Liver (tissue), 10 donors: ENCODE measurements at places on chromosomes 12 and 14.

DNA sequence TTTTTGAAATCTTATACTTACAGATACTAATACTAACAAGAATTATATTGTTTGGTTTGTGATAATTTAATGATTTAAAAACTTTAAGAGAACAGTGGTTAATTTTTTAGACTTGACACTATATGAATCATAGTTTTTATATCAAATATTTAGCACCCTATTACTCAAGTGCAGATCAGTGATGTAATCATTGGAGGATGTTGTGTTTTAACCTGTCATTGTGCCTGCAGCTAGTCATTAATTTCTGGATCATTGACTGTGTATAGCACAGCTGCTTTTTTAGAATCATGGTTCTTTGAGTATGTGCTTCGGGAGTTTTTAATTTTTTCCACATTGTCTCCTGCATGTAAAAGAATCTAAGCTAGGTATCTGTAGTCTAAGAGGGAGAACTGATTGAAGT is 17.3 kb downstream of the ARID4A start:
- no peak for DNase-seq

- DNase-seq = no peak
Observed at GRCh38 chr14:102620413-102620812, 28.0 kb downstream of the RCOR1 start.

GRCh38 chr12:79227646-79228045 is 363.1 kb downstream of the SYT1 start:
- DNase-seq = no peak

- no peak for DNase-seq
Observed at GRCh38 chr12:123288751-123289346, 17.2 kb upstream of the CDK2AP1 start.
